Cerebellum (tissue), 4 donors: ENCODE measurements at places on chromosomes 16 and 17.

- no peak for DNase-seq
These were observed 6.0 kb downstream of the SLC7A6 start for GRCh38 chr16:68270353-68270752.

- no peak for DNase-seq
These were observed 33.7 kb downstream of the DDX19A start for GRCh38 chr16:70380248-70380918.

DNA sequence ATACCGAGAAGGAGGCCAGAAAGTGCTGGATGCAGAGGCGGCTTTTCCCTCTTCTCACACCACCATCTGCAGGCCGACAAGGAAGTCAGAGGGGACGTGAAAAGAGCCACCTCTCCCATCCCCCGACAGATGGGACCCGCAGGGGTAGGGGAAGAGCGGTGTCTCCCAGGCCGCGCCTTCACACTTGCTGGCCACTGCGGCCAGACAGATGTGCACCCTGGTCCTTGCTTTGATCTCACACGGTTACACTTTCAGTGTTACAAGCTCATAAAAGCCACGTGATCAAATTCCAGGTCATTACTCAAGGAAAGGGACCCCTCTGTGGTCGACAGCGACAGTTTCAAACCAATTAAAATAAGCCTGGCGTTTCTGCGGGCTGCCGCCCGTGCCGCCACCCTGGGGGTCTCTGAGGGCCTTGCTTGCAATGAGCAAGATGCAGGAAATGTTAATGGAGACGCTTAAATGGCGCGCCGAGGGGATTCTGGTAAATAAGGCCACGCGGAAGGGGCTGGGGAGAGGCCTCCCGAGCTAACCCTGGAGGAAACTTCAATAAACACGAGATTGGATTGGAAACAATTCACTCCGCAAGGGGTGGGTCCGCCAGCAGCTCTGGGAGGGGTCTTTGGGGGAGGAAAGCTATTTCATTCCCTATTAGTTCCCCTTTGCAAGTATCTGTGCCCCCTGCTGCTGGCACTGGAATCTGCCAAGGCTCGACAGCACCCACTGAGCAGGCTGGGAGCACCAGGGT lies 240.9 kb downstream of the ENGASE start:
- DNase-seq: no peak

DNA sequence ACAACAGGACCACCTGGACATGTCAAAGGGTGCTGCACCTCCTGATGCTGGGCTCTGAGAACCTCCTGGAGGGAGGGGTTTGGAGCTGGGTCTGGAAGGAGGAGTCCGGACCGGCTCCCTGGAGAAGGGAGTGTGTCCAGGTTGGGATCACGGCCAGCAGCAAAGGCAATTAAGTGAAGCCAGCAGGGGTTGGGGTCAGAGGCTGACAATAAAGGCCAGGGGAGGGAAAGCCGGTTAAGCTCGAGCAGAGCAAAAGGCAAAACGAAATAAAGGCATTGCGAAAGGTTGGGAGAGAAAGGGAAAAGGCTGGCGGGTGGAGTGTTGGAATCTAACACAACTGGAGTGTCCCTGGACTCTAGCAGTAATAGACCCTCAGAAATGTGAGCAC lies 992 bp upstream of the CACNG4 start:
- DNase-seq: no peak

GRCh38 chr17:79304884-79305283 lies 230.3 kb downstream of the ENGASE start:
- no peak for DNase-seq

DNA sequence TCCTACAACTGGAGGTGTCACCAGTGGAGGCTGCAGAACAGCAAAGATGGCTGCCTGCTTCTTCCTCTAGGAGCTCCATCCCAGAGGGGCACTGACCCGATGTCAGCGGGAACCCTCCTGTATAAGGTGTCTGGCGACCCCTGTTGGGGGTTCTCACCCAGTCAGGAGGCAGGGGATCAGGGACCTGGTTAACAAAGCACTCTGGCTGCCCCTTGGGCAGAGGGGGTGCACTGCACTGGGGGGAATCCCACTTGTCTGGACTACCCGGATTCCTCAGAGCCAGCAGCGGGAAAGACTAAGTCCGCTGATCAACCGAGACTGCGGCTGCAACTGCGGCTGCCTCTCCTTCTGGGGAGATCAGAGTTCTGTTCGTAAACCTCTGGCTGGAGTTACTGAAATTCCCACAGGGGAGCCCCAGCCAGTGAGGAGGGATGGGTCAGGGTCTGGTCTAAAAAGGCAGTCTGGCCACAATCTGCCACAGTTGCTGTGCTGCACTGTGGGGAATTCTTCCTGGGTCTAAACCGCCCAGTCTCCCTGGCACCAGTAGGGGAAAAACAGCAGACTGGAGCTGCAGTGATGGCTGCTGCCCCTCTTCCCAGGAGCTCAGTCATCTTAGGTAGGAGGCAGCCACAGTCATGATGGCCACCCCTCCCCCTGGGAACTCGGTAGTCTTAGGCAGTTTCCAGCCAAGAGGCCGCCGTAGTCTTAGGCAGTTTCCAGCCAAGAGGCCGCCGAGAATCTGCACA lies 213.4 kb downstream of the CYB561 start:
- no peak for DNase-seq

DNA sequence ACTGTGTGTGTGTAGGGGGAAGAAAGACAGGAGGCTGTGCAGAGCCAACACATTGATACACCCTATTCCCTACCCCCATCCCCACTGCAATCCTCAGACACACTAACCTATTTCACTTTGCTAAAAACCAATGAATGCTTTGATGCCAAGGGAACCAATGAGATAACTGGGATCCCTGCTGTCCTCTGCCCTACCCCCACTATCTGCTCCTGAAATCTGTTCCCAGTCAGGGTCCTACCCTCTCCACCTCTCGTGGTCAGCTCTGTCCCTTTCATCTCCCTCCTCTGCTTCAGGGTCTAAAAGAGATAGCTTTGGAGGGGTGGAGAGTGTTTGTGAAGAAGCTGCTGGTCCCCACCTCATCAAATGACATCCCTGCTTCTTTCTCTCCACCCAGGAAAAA lies 19.1 kb upstream of the SP6 start:
- DNase-seq: no peak

GRCh38 chr17:27609611-27610303 lies 21.2 kb upstream of the LGALS9 start:
- no peak for DNase-seq

DNA sequence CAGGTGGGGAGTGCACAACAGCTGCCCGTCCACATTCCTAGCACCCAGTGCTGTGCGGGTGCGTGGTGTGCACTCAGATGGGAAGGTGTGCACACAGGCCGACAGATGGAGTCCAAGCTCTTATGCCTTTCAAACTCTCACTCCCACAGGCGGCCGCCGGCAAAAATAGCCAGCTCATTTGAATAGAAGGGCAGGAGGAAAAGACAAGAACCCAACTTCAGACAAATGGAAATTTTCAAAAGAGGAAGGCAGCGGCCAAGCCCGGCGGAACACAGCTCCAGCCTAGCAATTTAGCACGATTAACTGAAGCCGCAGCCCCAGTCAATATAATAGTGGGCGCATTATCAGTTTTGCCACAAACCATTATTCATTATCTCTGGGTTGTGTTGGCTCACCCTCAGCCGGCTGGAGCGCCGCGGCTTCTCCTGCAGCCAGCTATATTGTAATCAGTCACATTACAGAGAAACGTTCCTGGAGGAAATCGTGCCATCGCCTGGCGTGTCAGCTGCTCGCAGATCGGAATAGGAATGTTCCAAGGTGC lies 103.9 kb upstream of the SEC14L1 start:
- peak; percentile 72 for DNase-seq

DNA sequence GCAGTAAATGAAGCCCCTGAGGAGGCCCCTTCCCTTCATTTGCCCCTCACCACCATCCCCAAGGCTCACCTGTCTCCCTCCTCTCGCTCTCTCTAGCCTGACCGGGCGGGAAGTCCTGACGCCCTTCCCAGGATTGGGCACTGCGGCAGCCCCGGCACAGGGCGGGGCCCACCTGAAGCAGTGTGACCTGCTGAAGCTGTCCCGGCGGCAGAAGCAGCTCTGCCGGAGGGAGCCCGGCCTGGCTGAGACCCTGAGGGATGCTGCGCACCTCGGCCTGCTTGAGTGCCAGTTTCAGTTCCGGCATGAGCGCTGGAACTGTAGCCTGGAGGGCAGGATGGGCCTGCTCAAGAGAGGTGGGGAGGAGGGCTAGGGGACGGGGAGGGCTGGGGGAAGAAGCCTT lies 21.0 kb downstream of the WNT9B start:
- no peak for DNase-seq

DNA sequence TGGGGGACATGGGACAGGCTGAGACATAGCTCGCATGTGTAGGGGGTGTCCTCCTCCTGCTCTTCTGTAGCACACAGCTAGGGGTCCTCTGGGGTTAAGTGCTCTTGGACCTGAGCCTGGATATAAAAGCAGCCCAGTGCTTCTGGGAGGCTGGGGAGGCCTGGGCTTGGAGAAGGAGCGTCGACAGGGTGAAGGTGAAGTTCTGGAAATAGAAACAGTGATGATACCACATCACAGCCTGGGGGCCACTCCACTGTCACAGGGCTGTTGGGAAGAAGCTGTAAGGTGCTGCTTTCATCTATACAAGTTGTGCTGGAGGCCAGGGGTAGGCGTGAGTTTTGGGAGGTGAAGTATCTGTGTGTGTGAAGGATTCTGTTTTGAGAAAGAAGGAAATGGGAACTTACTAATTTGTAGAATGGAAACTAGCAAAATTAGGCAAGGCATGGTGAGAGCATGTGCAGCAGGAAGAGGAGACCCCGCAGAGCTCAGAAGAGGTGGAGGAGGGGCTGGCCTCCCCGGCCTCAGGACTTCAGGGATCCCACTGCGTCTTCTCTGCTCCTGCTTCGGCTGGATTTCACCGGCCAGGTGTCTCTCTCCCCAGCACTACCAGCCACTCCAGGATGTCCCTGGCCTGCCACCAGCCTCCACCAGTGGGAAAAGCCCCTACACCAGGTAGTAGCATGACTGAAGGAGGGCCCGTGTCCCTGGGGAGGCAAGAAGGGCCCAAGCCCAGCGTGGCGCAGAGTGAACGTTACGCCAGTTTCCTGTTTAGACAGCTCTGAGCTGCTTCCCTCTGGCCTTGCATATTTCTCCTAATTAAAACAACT lies 19.4 kb downstream of the PLCG2 start:
- no peak for DNase-seq

- no peak for DNase-seq
These were observed 1.9 kb downstream of the KRTAP4-8 start for GRCh38 chr17:41096055-41096454.

GRCh38 chr17:59420901-59421300 lies 89.4 kb downstream of the YPEL2 start:
- no peak for DNase-seq

- DNase-seq: no peak
These were observed 211.5 kb upstream of the AXIN2 start for GRCh38 chr17:65772989-65773388.

DNA sequence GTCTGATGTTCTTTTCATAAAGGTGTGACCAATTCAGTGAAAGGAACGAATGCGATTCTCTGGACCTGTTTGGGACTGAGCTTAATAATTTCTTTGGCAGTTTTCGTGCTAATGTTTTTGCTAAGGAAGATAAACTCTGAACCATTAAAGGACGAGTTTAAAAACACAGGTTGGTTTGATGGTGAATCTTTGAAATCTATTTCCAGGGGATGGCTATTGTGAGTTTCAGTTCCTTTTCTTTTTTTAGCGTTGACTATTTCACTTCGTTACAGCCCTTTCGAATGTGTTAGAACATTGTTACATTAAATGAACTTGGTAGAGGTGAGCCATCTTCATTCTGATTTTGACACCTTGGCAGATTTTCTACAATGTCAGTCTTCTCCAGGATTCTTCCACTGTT lies 1.2 kb downstream of the TNFRSF17 start:
- no peak for DNase-seq

DNA sequence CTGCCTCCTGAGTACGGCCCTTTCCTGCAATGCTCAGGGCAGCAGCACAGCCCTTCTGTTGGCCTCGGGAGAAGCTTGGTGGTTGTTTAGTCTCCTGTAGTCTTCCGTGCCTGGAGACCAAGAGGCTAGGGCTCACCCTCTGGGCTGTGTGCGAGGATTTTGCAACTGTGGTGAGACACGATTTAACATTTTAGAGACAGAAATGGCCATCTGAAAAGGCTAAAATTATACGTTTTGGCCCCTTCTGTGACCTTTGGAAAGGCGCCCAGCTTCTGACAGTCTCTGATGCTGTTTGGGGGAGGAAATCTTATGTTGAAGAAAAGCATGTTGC lies 33.1 kb downstream of the FOXL1 start:
- no peak for DNase-seq

DNA sequence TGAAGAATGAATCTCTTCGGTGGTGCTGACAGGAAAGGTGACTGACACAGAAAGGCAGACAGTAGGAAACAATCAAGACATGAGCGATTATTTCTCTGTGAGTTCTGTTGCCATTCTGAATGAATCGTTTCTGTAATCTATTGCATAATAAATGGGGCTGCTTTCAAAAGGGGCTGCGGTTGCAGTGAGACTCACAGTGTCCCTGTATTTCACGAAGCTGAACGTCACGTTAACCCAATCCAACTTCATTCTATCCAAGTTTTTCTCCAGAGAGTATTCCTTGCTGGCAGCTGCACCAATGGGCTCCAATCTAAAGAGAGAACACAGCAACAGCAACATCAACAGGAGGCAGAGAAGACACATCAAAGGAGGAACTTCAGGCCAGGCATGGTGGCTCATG lies 75.4 kb downstream of the DNAH3 start:
- no peak for DNase-seq

DNA sequence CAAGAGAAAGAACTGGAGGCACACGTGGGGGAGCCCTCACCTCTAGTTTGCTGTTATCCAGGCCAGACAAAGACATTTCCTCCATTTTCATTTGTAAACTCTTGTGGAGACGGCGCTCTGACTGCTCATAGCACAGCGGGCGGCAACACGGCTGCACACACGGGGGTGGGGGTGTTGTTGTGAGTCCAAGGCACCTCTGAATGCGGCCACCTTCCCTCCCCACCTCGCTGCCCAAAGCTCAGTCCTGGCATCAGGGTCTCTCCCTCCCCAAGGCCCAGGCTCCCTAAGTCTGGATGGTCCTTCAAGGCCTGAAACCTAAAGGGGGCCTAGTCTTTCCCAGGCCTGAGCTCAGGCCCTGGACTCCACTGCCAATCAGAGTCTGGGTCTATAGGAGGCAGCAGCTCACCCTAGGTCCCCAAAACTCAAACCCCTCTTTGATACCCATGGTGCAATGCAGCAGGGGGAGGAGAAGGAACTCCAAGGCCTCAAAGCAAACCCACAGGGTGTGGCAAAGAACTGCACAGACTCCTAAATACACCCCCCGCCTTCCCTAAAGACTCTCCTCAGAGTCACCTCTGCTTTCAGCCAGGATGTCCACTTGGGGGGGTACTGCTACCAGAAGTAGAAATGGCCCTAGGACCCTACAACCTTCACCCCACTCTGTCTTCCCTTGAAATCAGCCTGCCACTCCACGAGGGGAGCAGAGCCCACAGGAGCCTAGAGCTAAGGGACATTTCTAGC lies 1.5 kb downstream of the ATXN7L3 start:
- peak; percentile 47 for DNase-seq

GRCh38 chr16:47488051-47488450 lies 26.9 kb downstream of the PHKB start:
- no peak for DNase-seq
